ENCODE measurements at places on chromosomes 16 and 17. TPM values are rescaled to one million over a fixed set of nuclear protein-coding genes. Genes with fewer than 3 reads are reported as not detected.

Gene ADAMTS18
- polyA plus RNA-seq, result not detected

Gene MYH1
- polyA plus RNA-seq, result not detected

Gene CLEC18C
- polyA plus RNA-seq, result not detected

Gene KIF1C
- 1.8 TPM for polyA plus RNA-seq

Gene BCL6B
- not detected for polyA plus RNA-seq

Gene ADAD2
- not detected for polyA plus RNA-seq

Gene KCTD2
- polyA plus RNA-seq, result 11.6 TPM

Gene TLCD2
- not detected for polyA plus RNA-seq

Gene HEXIM2
- polyA plus RNA-seq, result 2.8 TPM
